ENCODE measurements at places on chromosomes 6 and 20.

DNA sequence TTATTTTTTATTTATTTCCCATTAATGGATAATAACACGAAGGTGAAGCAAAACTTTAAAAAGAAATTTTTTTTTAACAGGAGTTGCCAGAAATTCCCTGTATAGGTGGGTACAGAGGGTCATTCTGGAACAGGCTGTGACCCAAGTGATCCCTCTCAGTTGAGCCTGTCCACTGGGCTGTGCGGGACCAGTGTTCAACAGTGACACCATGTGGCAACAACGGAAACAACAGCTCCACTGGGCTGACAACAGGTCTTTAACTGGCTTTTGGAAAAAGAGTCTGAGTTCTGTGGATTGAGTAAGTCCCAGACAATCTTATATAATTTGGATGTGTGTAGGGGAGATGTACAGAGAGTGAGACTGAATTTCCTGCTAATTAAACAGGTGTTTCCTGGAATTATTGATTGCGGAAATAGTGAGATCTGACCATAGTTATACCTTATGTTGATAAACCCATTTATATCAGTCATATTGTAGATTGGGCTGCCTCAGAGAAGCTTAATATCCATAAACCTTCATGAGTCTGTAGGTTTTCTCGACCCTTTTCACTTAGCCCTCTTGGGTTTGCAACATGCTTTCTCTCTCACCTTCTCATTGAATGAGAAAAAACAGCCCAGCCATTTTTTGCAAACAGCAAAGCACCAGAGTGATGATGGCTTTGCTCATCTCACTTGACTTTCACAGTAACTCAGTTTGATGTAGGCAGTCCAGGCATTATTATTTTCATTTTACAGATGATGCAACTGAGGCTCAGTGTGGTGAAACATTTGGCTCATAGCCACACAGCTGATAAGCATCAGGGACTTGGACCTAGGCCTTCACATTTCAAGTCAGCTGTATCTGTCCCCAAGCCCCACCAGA is 17.5 kb downstream of the KIAA1755 start:
- peak; percentile 40 for DNase-seq

- peak; percentile 37 for DNase-seq
Observed at GRCh38 chr6:77290798-77291197, 172.5 kb downstream of the HTR1B start.

DNA sequence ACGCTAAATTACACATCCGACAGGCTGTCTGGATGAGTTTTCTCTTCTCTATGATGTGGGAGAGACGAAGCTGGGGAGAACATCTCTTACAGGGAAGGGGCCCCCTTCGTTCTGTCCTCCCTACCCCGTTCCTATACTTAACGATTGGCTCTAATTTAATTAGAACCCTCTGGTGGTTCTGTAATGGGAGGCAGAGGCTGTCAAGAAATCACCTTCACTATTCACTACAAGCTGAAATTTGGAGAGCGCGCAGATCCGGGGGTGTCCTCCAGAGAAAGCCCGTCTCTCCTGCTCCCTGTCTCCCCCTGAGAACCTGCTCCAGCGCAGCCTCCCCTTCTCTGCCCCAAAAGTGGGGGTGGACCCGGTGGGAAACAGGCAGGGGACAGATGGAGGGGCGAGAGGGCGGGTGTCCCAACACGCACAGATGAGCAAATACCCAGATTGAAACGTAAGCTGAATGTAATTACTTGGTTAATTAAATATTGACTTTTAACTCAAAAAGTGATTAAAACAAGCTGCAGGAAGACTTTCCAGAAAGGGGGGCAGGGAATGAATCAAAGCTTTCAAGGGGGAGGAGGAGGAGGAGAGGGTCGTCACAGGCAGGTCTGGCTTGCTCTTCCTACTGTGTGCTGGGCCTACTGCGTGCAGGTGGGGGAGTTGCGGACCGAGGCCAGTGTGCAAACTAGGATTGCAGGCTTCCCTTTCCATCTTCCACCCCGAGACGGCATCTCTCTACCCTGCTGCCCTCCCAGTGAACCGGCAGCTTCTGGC is 1.3 kb downstream of the SULF2 start:
- DNase-seq: no peak

- no peak for DNase-seq
Observed at GRCh38 chr20:23349338-23350195, 1.0 kb upstream of the NXT1 start.
